ENCODE measurements at places on chromosomes 4 and X. TPM values are rescaled to one million over a fixed set of nuclear protein-coding genes. Genes with fewer than 3 reads are reported as not detected.

DNA sequence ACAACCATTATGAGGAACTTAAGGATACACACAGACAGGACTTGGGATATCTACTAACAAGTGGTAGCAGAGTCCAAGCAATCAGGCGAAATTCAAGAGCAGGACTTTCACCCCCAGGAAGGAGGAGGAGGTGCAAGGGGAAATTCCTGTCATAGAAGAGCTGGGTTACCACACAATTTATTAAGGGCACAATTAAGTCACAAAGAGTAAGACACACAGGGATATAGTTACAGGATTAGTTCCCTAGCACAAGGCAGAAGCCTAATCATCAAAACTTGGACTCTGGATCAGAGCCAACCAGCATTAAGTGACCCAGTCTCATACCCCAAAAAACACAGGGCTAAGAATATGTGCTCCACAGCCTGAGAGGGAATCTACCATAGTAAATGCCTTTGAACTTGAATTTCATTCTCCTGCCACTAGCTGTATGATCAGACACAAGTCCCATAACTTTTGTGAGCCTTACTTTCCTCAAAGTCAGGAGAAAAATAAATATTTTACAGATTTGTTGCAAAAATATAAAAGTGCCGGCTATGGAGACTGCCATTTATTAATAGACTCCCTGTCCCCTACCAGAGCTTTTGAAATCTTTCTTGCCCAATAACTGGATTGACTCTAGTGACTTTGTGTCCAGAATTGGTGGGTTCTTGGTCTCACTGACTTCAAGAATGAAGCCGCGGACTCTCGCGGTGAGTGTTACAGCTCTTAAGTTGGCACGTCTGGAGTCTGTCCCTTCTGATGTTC, 87.0 kb downstream of the SYNPO2 start:
- no peak for DNase-seq
- no peak overlapping the region for H3K4me3 ChIP-seq

The RTL9 gene
- total RNA-seq = 0.46 TPM

The ACOX3 gene
- total RNA-seq = 26.2 TPM

- H3K27ac ChIP-seq = no peak overlapping the region
- no peaks in the 10 kb centered on the region for H3K36me3 ChIP-seq
- no peaks in the 10 kb centered on the region for H3K4me1 ChIP-seq
- H3K4me3 ChIP-seq = no peak overlapping the region
Measured at GRCh38 chr4:78213218-78213617, 156.1 kb downstream of the FRAS1 start.

- H3K27me3 ChIP-seq = no peaks in the 10 kb centered on the region
- H3K4me1 ChIP-seq = no peaks in the 10 kb centered on the region
- H3K4me3 ChIP-seq = no peak overlapping the region
- no peak overlapping the region for H3K27ac ChIP-seq
Measured at GRCh38 chrX:28609003-28609402, 21.8 kb downstream of the IL1RAPL1 start.

- H3K36me3 ChIP-seq = no peaks in the 10 kb centered on the region
- H3K27ac ChIP-seq = no peak overlapping the region
- H3K4me1 ChIP-seq = no peaks in the 10 kb centered on the region
- no peak overlapping the region for H3K4me3 ChIP-seq
Measured at GRCh38 chr4:73028621-73029020, 40.9 kb downstream of the COX18 start.
